HS-27A (cell line): ENCODE measurements at places on chromosomes 12 and 14.

GRCh38 chr14:22884076-22884737, 1.2 kb downstream of the REM2 start:
- DNase-seq = no peak

DNA sequence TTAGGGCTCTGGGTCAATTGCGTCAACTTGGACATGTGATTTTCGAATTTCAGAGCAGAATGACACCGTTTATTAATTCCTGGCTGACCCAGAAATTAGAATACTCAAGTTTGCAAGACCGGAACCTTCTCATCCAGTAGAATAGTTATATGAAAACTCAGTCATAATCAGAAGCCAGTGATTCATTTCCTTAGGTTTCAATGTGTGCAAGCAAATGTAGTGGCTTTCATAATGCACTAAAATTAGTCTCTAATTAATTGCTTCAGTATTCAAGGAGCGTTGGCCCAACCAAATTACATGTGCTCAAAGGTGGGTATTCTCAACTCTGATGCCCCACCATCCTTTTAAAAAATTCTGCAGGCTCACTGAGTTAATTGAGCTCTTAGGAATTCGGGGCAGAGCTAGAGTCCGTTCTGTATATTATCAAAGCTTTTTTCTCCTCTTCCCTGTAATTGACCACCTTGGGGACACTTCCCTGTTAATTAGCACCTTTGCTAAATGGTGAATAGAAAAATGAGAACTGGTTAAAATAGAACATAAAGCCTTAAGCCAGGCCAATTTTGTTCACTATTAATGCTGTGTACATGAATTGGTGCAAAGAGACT, 55.4 kb downstream of the DAO start:
- no peak for DNase-seq

DNA sequence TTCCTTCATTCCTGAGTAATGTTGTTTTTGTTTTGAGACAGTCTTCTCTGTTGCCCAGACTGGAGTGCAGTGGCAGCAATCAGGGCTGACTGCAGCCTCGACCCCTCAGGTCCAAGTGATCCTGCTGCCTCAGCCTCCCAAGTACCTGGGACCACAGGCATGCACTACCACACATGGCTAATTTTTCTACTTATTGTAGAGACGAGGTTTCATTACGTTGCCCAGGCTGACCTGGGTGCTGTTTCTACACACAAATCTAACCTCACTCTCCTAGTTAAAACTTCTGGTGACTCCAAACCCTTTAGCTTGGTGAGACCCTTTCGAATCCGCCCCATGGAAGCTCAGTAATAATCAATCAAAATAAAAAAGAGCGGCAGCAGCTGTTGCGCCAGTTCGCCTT, 1.3 kb downstream of the TMEM116 start:
- no peak for DNase-seq

DNA sequence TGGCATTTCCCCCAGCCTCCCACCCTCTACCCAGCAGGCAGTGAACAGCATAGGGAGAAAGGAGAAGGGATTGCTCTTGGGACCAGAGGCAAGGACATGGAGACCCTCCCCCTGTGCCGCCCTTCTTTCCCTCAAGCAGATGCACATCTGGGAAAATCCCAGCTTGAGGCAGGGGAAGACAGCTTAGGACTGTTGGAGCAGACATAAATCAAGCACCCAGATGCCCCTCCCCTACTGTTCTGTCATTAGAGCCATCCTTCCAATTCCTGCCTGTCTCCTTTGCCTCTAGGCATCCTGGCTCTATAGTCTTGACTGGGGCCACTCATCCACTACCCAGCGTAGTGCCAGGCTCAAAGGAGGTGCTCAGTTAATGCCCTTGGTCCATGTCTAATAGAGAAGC, 7.5 kb upstream of the CISTR start:
- no peak for DNase-seq
